ENCODE measurements at places on chromosomes 1 and 21.

DNA sequence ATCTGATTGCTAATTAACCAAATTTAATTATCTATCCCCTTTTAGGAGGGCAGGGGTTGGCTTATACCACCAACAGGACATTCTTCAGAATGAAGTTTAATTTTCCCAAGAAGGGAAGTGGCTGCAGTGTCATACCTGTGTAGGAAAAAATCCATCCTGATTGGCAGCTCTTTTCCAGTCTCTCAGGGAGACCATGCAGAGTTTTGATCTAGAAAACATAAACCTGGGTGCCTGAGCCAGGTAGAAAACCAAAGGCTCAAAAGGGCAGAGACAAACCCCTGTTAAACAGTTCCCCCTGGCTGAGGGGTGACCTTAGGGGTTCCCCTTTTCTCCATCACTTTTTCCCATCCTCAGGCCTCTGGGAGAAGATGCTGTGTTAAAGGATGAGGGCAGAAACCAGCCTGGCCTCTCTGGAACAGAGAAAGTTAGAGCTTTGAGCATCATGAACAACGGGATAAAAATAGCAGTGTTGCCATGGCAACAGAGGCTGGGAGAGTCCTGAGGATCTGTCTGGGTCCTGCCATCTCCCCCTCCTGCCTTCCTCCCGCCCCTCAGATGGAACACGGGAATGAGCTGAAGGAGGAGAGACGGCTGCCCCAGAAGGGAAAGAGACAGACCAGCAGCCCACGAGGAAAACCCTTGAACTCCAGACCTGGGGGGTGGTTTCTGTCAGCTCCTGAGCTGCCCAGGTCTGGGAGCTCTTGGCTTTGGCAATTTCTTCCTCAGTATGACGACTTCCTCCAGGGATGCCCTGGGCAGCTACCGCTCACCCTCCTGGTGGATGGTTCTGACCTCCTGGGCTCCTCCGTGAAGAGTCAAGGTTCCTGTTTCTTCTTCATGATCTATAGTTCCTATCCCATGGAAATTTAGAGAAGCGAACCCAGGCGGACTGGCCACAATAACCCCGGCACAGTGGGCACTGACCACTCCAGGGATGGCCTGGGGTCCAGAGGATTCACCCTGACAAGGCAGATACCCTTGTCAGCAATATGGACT lies 14.0 kb upstream of the LEMD1 start:
- DNase-seq: no peak

GRCh38 chr1:20726932-20727745 lies 5.4 kb downstream of the SH2D5 start:
- peak; percentile 60 for DNase-seq

DNA sequence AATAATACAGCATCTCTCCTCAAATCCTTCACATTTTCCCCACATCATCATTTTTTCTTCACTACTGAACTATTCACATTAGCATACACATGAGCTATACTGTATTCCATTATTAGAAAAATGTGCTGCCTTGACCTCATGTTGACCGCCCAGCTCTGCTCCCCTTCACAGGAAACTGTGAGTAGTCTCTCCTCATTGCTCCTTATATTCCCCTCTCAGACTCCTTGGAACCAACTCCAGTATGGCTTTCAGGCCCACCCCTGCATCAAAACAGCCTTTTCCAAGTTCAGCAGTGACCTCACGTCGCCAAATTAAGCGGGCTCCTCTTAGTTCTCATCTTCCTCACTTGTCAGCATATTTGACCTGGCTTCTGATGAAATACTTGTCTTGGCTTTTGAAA lies 59.2 kb upstream of the SPAG17 start:
- no peak for DNase-seq

GRCh38 chr1:54653036-54653435 lies 11.4 kb downstream of the MROH7 start:
- DNase-seq: no peak

- DNase-seq: no peak
Observed at GRCh38 chr21:45530423-45531113, 11.7 kb downstream of the SLC19A1 start.
